ENCODE measurements at places on chromosomes 3 and 15.

DNA sequence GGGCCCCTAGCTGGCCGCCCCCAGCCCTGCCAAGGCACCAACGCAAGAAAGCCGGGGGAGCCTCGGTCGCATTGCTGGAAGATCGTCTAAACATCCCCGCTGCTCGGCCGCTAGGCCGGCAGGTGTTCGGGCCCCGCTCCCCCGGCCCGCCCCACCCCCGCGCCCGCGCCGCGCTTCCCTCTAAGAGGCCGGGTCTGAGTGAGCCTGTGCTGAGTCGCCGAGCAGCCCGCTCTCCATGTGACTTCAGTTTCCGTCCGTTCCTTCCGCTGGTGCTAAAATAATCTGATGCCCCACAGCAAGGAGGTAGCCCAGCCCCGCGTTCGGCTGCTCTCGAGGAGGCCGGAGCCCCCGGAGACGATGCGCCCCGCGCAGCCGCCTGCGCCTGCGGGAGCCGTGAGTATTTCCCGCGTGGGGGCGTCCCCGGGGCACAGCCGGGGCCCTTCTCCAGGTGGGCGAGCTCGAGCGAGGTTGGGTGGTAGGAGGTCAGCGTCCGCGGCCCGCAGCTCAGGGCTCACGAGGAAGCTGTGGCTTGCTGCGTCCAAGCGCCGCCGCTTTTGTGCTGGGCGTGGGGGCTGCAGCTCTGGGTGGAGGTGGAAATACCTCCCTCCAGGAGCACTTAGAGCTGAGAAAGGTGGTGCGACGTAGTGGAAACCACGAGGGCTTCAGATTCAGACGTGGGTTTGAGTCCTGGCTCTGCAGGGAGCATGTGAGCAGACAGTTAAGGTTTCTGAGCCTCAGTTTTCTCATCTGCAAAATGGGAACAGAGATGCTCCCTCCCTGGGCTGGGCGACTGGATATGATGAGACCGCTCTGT lies at the start of gene NRROS:
Gene NRROS, plus strand, starts transcription at position 212 of the 814 bp plus-strand sequence. CDS start 14,846 bp downstream, outside the sequence.
- peak; percentile 12 for DNase-seq

DNA sequence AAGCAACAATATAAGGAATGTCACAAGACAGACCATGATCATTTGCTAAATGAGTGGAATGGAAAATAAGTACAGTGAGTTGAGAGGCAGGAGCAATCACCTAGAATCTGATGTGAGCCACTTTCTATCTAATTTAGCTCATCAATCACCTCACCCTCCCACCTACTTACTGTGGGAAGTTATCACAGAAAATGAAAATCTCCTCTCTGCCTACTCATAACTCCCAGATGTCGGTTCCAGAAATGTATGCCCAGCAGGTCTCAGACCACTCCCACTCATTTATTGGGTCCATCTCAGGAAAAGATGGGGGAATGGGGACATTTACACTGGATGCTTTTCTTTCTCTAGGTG lies 270.9 kb downstream of the FHIT start:
- no peak for DNase-seq

- DNase-seq: no peak
Observed at GRCh38 chr3:12175844-12176453, 17.2 kb upstream of the TIMP4 start.

DNA sequence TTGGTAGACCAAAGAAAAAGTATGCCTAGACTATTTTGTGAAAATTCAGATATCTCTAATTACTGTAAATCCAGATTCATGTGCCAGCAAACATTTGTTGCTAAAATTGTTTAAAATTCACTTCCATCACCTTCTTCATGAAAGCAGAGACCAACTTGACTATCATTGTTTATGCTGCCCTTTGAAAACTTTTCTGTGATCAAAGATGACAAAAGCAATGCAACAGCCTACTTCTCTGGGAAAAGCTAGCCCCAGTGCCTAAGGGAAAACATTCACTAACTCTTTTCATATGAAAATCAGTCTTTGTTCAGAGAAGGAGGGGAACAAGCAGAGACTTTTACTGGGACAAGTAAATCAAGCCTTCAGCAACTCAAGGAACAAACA lies 178.0 kb upstream of the P2RY1 start:
- no peak for DNase-seq

DNA sequence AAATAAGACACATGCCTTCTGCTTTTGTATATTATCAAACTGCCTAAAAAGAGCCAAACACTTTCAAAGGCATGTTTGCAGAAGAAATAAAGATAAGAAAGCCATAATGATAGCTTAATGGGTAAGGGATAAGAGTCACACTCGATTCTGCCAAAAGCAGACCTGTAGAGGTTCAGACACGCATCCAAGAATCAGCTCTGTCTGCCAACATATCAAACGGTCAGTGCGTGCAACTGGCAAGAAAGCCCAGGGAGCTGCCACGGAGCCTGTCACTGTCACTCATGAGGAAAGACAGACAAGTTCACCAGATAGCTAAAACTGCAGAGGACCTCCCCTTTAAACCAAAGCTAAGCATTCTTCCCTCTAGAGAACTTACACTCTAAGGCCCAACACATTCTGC lies 23.2 kb downstream of the DCP1A start:
- no peak for DNase-seq

GRCh38 chr15:89828281-89829145 lies 13.9 kb upstream of the ANPEP start:
- no peak for DNase-seq

- DNase-seq: no peak
Observed at GRCh38 chr3:14216257-14217048, 37.8 kb downstream of the LSM3 start.

GRCh38 chr3:150319900-150320299 lies 88.2 kb upstream of the TSC22D2 start:
- no peak for DNase-seq

DNA sequence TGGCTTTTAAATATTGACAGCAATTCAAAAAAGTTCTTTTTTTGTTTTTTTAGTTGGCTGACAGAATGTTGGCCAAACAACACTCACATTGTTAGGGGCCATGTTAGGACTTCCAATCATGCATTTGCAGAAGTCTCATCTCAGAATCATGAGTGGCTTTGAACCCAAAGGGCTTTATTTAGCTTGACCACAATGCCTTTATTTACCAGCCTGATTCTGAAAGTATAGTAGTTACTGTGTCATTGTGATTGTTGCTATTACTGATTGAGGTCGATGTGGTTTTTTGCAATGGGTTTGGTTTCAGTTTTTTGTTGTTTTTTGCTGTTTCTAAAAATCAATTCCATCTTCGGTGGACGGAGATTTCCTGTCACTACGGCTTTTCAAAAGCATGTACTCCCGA lies 7.2 kb downstream of the GLDN start:
- no peak for DNase-seq

Data from NCI-H1092 (cell line).